ENCODE measurements at places on chromosomes 3 and 15.

GRCh38 chr3:151281671-151282324, 3.5 kb upstream of the P2RY14 start:
- no peak for DNase-seq

GRCh38 chr15:39455471-39455991, 125.3 kb upstream of the THBS1 start:
- no peak for DNase-seq

DNA sequence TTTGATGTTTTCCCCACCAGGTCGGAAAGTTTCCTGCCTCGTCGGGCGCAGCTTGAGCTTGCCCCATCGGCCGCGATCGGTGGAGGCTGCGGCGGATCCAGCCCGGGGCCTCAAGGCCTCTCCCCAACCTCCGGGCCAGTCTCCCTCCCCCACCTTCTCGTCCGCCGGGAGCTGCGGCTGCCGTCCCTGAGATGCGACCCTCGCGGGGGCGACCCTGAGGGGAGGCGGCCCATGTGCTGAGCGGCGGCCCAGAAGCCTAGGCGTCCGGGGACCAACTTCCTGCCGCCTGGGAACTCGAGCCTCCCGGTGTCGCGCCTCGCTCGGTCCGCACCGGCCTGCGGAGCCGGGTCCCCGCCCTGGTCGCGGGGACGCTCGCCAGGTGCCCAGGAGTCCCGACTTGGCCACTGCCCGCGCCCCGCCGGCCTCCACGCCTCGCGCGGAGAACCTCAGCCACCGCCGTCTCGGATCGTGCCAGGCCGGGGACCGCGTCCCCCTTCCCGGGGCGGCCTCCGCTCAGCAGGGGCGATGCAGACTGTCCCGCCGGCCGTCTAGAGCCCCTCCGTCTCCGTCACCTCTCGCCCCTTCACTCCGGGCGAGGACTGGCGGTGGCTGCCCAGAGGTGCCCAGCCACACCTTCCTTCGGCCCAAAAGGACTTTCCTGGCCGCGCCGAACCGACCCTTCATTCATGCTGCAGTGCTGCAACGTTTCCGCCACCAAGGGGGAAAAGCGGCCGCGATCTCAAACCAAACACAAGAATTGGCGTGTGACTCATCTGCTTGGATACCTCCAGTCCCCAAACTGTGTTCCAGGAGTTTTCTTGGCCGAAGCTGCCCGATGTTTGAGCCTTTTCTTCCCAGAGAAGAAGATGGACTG, 656 bp downstream of the SLMAP start:
- no peak for DNase-seq

GRCh38 chr15:61749169-61749568, 311.1 kb downstream of the VPS13C start:
- DNase-seq: no peak

- DNase-seq: no peak
These were observed 36.3 kb downstream of the LRTM1 start for GRCh38 chr3:54891540-54891897.

GRCh38 chr3:43287500-43287873, 1.1 kb downstream of the SNRK start:
- DNase-seq: no peak

- DNase-seq: no peak
These were observed 29.4 kb upstream of the ACAD9 start for GRCh38 chr3:128849911-128850455.
